Mesendoderm (in vitro differentiated cells): ENCODE measurements at places on chromosomes 12 and 14.

DNA sequence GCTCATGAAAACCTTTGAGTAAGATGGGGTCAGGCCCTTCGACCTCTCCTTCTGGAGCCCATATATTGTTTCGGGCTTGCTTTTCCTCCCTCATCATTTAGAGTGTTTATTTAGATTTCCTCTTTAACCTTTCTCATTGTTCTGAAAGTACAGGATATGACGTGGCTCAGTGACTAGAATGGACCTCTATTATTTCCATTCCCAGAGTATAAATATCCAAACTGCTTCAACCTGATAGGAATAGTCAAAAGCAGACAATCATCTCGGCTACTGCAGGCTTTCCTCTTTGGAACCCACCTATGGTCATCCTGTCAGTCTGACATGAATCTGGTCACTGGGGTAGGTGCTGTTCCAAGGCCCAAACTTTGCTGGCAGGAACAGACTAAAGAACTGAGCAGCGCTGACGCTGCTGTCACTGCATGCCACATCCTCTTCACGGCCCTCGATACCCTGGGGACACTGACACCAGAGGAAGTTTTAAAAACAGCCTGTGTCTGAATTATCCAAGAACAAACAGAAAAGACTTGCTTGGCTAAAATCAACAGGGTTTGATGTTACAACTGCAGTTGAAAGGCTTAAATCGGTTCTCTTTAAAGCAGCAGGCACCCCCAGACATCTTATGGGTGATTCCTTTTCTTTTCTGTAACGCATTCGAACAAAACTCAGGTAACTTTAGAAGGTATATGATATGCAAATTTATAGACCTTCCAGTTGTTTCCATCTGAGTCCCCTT, 5.0 kb upstream of the DDX47 start:
- H3K4me1 ChIP-seq, result no peaks in the 10 kb centered on the region
- H3K4me3 ChIP-seq, result no peak overlapping the region
- DNase-seq, result no peak

DNA sequence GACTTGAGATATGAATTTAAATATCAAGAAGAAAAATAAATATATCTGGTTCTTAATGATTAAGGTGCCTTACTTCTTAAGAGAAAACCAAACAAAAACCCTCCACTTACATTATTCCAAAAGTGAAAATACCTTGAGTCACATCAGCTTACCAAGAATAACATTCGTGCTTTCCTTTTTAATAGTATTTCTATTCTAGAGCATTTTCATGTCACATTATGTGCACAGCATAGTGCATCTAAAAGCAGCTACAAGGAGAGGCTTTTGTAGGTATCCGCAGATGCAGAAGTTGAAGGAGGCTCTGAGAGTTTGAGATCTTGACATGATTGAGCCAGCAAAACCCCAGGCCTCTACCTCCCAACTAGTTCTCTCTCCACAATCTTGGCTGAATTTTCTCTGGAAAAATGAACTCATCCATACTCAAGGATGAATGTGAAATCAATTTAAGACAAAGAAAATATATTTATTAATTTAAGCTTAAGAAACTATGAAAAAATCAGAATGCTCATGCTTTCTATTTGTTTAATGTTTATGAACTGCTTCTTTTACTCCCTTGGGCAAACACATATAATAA, 275.0 kb downstream of the AKAP6 start:
- H3K36me3 ChIP-seq, result no peaks in the 10 kb centered on the region
- no peaks in the 10 kb centered on the region for H3K4me1 ChIP-seq
- no peak overlapping the region for H3K27ac ChIP-seq

DNA sequence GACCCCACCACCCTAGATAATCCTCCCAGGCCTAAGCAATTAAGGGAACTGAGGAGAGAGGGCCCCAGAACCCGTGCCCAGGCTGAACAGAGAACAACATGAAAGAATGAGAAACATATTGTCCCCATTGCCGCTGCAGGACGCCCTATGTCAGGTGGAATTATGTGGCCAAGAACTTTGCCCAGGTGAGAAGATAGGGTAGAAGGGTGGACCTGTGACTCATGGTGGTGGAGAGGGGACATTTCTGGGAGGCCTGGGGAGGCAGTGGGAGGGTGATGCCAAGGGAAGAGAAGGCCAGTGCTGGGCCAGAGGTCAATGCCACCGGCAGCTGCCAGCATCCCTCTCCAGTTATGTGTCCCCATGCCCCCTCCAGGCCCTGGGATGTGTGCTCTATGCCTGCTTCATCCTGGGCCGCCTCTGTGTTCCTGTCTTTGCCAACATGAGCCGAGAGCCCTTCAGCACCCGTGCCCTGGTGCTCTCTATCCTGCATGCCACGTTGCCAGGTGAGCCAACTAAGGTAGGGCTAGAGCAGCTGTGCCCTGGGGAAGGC, 15.5 kb downstream of the SOAT2 start:
- H3K27me3 ChIP-seq, result no peaks in the 10 kb centered on the region
- no peak overlapping the region for H3K4me3 ChIP-seq
- H3K4me1 ChIP-seq, result no peaks in the 10 kb centered on the region

DNA sequence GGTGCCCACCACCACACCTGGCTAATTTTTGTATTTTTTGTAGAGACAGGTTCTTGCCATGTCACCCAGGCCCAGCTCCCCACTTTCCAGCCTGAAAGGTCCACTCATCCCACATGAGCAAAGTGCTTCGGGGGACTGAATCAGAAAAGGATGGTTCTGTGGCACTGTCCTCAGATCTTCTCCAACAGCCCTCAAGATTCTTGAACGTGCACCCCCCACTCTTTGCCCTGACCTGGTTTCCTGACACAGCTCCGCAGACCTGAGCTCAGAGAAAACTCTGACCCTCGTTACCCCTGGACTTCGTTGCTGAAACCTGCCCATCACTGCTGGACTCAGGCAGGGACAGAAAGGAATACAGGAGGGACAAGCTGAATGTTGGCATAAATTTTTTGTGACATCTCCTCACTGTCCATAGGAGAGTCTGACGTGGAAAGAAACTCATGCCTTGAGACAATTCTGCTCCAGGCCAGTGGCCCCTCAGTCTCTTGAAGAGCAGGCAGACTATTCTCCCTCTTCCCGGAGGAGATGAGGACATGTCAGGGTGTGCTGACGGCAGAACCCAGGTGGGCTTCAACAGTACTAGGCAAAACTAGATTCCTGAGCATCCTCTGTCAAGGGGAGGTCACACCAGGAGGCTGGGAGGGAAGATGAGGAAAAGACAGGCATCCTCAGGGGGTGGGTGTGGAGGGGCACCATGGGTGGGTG, 149.3 kb downstream of the DPF3 start:
- DNase-seq, result no peak
- no peaks in the 10 kb centered on the region for H3K36me3 ChIP-seq

- no peaks in the 10 kb centered on the region for H3K27me3 ChIP-seq
- no peak for DNase-seq
- H3K4me1 ChIP-seq, result no peaks in the 10 kb centered on the region
- no peak overlapping the region for H3K27ac ChIP-seq
- H3K36me3 ChIP-seq, result no peaks in the 10 kb centered on the region
- H3K4me3 ChIP-seq, result no peak overlapping the region
These were observed 31.5 kb downstream of the SLC17A8 start for GRCh38 chr12:100388382-100388781.

GRCh38 chr14:78593949-78594348, 423.8 kb downstream of the NRXN3 start:
- H3K36me3 ChIP-seq, result no peaks in the 10 kb centered on the region
- H3K4me3 ChIP-seq, result no peak overlapping the region
- no peaks in the 10 kb centered on the region for H3K27me3 ChIP-seq
- no peak overlapping the region for H3K27ac ChIP-seq
- no peaks in the 10 kb centered on the region for H3K4me1 ChIP-seq

DNA sequence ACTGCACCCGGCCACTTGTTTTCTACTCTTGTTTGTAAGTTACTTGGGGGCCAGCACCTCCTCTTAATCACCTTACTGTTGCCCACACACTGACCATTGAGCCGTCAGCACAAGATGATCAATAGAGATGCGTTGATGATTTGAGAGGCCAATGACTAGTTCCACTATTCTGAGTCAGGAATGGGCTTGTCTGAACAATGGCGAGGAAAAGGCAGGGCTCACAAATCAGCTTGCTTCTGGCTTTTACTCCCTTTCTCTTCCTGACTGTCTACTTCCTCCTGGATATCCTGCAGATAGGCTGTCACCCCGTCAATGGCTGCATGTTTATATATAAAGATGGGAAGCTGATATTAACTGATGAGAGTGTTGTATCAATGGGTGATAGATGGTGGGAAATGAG, 29.1 kb upstream of the HDAC7 start:
- no peak overlapping the region for H3K4me3 ChIP-seq
- no peak overlapping the region for H3K27ac ChIP-seq
- H3K36me3 ChIP-seq, result no peaks in the 10 kb centered on the region
- DNase-seq, result no peak
- no peaks in the 10 kb centered on the region for H3K27me3 ChIP-seq
